Endothelial cell of coronary artery (primary cell): ENCODE measurements at places on chromosomes 13 and 19. TPM values are rescaled to one million over a fixed set of nuclear protein-coding genes. Genes with fewer than 3 reads are reported as not detected.

The MYH14 gene
- under 0.01 and 0.09 TPM in 2 replicates for total RNA-seq

The C19orf85 gene
- not detected in 2 replicates for total RNA-seq

The EDNRB gene
- 0.45 and 0.47 TPM in 2 replicates for total RNA-seq

The NECTIN2 gene
- 90.7 and 110 TPM in 2 replicates for total RNA-seq

The ZNF254 gene
- 12.1 and 13.9 TPM in 2 replicates for total RNA-seq

The GMIP gene
- total RNA-seq: 7.0 and 7.9 TPM in 2 replicates

The TMC4 gene
- total RNA-seq: not detected in 2 replicates

The GALP gene
- not detected in 2 replicates for total RNA-seq

The APOC4 gene
- not detected in 2 replicates for total RNA-seq

The HPN gene
- not detected in 2 replicates for total RNA-seq

The SPATA13 gene
- 4.0 and 7.5 TPM in 2 replicates for total RNA-seq

The IGFL4 gene
- not detected in 2 replicates for total RNA-seq

The APLP1 gene
- total RNA-seq: 3.4 TPM in 2 replicates

The OR7D2 gene
- total RNA-seq: not detected in 2 replicates

The LRG1 gene
- total RNA-seq: 0.28 and 0.36 TPM in 2 replicates

The KLK14 gene
- total RNA-seq: 0.19 TPM in 1 of 2 replicates, not detected in the other

The RUBCNL gene
- total RNA-seq: not detected in 2 replicates

The EHD2 gene
- total RNA-seq: 88.3 and 162 TPM in 2 replicates

The PSG7 gene
- not detected in 2 replicates for total RNA-seq

The BRME1 gene
- 0.54 and 0.66 TPM in 2 replicates for total RNA-seq

The NAPA gene
- total RNA-seq: 48.9 and 56.0 TPM in 2 replicates

The PTH2 gene
- total RNA-seq: not detected in 2 replicates

The PEAK3 gene
- not detected in 2 replicates for total RNA-seq

The COX6B2 gene
- not detected in 2 replicates for total RNA-seq

The PDE4C gene
- 0.09 and 0.28 TPM in 2 replicates for total RNA-seq

The GARIN5A gene
- 0.19 TPM in 1 of 2 replicates, not detected in the other for total RNA-seq

The NANOS3 gene
- not detected in 2 replicates for total RNA-seq

The WASF3 gene
- total RNA-seq: 4.4 and 10.5 TPM in 2 replicates

The ADPRHL1 gene
- total RNA-seq: 0.36 and 1.3 TPM in 2 replicates
